ENCODE measurements at places on chromosomes 11 and 22.

GRCh38 chr11:86152006-86152862, 83.3 kb upstream of the PICALM start:
- no peak for ATAC-seq

DNA sequence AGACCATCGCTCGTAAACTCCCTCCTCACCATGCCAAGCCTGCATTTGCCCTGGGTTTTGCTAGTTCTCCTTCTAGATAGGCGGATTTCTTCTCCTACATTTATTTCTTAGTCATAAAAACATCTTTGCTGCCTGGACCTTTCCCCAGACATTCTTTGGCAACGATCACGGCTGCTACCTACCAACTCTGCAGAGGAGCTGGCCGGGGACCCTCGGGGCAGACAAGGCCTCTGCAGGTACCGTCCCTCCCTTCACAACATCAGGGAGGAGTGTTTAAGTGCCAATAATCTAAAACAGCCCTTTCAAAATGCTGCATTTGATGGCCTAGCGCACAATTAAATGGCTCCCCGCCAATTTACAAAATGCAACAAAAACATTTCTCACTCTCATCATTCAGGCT, 34.4 kb downstream of the BRD1 start:
- ATAC-seq = no peak

DNA sequence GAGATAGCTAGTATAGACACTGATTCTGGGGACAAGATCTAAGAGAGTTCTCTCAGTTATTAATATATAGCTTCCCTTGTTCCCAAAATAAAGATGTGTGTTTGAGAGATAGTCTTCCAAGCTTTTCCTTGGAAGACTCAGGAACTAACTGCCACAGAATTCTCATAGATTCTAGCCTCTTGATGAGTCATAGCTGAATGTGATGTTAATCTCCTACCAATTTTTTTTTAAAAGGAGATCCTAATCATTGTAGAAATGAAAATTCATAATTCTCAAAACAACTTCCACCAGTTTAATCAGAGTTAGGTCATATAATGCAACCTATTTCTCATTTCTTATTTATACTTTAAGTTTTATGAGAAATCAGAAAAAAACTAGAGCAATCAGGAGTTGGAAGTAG, 148.8 kb downstream of the JRKL start:
- no peak for ATAC-seq

GRCh38 chr11:2549491-2549875, 104.7 kb downstream of the KCNQ1 start:
- no peak for ATAC-seq

DNA sequence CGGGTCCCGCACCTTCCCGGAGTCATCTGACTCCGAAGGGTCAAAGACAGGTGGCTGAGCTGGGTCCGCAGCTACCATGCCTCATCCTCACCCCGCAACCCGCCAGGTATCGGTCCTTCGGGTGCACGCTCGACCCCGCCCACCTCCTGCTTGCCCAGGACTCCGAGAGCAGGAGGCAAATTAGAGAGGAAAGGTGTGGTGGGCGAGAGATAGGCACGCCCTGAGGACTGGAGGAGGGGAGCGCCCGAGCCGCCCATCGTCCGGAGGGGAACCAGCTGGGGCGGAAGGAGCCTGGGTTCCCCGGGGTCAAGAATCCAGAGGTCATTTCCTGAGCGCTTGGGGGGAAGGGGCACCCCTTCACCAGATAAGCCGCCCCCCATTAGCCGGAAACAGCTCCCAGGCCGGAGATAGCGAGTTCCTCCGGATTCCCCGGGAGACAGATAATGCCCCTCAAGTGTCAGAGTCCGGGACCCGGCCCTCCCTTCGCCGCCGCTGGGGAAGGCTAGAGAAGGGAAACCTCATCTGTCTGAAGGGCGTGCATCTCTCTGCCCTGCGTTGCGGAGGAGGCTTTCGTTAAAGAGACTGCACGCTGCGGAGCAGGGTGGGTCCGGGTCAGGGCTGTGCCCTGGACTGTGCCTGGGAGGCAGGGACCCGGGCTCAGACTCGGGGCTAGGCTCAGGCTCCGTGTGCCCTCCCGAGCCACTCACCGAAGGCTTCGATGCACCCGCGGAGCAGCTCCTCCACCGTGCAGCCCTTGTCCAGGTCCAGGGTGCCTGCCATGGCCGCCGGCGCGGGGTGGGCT, 1.7 kb downstream of the RASGRP2 start:
- peak; percentile 35 for ATAC-seq

- ATAC-seq = no peak
Measured at GRCh38 chr22:24117942-24118341, 63.3 kb upstream of the SUSD2 start.

DNA sequence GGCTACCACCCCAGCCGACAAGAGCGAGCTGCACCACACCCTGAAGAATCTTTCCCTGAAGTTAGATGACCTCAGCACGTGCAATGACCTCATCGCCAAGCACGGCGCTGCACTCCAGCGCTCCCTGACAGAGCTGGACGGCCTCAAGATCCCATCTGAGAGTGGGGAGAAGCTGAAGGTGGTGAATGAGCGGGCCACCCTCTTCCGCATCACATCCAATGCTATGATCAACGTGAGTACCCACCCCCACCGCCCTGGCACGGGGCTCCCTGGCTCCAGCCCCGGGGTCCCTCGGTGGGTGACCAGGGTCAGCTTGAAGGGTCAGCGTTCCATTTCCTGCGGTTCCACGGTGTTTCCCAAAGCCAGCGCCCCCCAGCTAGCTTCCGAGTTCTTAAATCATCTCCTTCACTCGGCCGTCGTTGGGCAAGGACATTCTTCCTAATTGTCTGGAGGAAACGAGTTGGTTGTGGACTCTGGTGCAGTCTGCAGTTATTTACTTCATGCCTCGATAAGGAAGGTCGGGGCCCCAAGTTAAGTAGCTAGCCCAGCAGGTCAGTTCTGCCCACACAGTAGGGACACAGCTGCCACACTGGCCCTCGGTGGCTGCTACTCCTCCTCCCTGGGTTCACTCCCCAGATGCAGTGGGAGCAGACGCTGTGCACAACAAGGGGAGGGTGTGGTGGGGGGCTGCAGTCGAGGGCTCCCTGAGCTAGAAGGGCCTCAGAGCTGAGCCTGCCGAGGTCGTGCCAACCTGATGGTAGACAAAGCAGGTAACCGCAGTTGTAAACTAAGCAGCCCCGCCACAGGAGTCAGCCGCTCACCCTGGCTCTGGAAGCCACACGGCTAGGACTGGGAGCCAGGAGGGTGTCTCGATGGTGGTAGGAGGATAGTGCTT, 97.9 kb downstream of the MORC2 start:
- ATAC-seq = no peak
